Fibroblast of skin of back (primary cell): ENCODE measurements at places on chromosomes 5 and 9.

- DNase-seq = no peak
Observed at GRCh38 chr5:21573416-21574314, 1279.5 kb downstream of the CDH12 start.

- DNase-seq = no peak
Observed at GRCh38 chr5:89293810-89294209, 410.8 kb upstream of the MEF2C start.

GRCh38 chr5:31023105-31023504 is 170.4 kb upstream of the CDH6 start:
- peak; percentile 52 for DNase-seq

GRCh38 chr9:113151696-113152630 is 1.2 kb downstream of the SLC31A2 start:
- no peak for DNase-seq

DNA sequence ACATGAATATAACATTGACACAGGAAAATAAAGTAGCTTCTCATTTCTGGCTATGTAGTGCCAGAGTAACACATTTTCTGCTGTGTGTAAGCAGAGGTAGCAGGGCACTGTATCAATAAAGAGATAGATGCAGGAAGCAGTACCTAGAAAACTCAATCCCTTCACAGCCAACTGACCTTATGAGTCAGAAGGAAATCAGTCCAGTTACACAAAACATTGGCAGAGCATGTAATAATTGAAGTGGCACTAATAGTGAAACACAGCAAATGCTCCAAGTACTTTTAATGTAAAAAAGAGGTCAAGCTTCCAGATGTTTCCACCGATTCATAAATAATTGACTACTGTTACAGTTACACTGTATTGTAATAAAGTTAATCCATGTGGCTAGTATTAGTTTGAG is 706.6 kb downstream of the EFNA5 start:
- DNase-seq = no peak
